OCI-M1 (cell line): ENCODE measurements at places on chromosomes 1 and 21.
A peak's percentile ranks its signal among the peaks of the same experiment; 100 is the strongest.

- no peak for DNase-seq
These were observed 413.9 kb downstream of the DUSP10 start for GRCh38 chr1:221327954-221328353.

DNA sequence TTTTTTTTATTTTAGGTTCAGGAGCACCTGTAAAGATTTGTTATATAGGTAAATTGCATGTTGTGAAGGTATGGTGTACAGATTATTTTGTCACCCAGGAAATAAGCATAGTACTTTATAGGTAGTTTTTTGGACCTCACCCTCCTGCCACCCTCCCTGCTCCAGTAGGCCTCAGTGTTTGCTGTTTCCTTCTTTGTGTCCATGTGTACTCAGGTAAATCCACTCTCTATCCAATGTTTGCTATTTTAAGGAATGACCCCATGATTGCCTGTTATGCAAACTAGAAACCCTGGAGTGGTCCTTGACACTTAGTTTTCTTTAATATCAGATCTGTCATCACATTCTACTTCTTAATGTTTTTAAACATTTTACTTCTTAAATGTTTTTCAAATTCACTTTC lies 33.9 kb downstream of the LHX9 start:
- no peak for DNase-seq

DNA sequence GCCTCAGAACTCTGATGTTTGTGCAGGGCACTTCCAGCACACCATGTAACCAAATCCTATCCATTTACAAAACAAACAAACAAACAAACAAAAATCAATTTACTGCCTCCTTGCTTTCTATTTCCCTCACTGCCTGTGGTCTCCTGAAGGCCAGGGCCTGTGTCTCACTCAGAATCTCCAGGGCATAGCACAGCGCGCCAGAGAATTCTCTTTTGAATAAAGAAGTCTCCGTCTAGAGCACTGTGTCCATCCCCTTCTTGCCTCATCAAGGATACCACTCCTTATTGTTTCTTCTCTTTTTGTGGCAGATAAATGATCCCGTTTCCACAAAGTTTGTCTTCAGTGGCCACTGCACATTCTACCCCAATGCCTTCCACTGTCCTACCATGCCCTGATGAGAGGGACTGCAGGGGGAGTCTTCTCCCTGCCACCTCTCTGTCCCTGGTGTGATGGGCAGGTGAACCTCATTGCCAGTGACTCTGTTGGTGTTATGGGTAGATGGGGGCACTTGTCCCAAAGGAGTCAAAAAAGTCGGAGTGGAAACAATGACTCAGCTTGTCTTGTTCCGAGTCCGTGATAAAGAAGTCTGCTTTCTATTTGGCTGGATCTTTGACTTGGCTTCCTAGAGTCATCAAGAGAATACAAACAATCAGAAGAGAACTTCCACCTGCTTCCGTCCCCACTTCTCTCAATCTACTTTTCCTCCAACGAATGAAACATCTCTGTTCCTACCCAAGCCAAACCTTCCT lies 30.0 kb downstream of the XCL2 start:
- peak; percentile 39 for DNase-seq

DNA sequence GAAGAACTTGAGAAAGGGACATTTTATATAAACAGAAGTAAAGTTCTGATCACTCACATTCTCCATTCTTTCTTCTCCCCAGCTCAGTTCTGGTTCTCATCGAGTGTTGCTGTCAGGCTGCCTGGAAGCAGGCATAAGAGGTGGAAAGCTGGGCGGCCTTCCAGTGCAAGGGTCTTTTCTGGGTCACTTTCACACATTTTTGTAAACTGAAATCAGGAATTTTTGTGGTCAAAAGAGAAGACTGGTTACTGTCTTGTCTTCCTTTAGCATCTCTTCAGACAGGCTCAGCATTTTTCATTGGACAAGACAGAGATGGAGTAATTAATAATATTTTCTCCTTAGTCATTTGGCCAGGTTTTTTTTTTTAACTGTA lies 93.7 kb downstream of the CTH start:
- DNase-seq: no peak

- no peak for DNase-seq
These were observed 14.1 kb downstream of the PCSK9 start for GRCh38 chr1:55053265-55053954.

- no peak for DNase-seq
These were observed 11.1 kb downstream of the PTPN14 start for GRCh38 chr1:214540324-214540723.

DNA sequence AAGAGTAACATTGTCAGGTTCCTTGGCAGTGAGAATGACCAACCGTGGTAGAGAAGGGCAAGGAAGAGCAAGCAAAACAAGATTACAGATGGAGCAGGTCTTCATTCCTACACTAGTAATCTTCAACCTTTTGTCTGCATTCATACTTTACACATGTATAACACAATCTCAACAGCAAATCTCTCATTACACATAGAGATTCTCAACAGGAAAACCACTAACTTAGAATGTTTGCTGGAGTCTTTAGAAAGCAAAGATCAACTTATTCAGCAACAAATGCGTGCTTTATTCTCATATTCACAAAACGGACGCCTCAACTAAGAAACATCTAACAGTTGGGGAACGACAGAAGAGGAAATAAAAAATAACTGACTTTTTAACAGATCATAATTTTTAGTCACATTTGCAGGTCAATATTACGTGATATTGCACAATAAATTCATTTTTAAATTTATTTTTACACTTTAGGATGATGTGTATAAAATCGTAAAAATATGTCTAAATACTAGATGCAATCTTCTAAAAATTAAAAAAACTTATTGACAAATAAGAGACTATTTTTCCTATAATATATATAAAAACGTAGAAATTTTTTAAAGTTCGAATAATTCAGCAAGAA lies 82.9 kb downstream of the ARID4B start:
- no peak for DNase-seq

DNA sequence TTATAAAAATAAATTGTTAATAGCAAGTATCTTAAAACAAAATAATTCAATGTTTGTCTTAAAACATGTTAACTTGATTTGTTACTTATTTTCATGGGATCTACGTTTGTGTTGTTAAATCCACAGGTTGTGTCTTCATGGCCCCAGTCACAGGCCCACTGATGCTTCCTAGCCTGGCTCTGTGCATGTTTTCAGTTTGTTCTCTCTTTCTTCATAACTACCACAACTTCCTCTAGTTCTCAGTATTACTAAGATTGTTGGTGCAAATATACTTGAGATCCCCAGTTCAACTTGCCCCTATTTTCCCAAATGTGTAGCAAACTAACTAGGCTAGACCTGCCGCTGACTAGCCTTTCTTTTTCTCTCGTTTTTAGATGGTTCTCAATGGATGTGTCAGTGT lies 250.5 kb downstream of the NRIP1 start:
- no peak for DNase-seq

DNA sequence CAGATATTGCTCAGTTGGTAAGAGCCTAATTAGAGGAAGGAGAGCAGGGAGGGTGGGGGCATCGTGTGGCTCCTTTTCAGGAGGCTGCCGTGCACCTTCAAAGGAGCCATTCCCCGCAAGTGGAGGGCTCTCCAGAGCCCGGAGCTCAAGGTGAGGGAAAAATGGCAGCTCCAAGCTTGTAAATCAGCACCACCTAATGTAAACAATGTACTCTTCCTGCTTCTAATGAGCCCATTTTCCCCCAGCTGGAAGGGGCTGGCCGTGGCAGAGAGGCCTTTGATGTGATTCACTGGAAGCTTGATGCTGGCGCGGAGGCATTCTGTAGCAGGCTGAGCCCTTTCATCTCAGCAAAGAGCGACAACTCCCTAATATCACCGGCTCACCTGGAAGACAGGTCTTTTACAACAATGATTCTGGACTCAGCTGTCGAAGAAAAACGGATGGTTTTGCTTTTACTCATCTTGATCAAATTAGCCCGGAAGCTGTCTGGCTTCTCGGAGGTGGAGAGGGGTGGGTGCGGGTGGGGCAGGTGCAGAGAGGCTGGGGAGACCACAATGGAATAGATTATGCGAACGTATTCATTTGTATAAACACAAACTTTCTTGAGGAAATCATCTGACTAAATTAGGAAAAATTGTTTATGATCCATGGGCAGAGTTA lies 112.5 kb downstream of the RRAGC start:
- DNase-seq: no peak
